ENCODE measurements at places on chromosomes 2 and 18. TPM values are rescaled to one million over a fixed set of nuclear protein-coding genes. Genes with fewer than 3 reads are reported as not detected.

DNA sequence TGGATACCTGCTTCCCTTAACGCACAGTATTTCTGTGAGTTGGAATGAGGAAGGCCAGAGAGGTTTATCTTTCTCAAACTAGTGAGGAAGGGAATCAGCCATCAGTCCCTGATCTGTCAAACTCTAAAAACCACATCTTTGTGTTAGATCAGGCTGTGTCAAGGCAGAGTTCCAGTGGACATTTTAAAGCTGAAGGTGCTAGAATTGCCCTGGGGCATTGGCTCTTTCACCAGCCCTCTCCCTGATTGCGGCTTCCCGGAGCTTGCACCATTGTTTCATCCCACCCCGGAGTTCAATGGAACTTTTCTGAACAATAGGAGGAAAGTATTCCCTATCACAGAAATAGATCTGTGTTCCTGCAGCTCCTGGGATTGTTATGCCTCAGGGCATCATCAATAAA lies 110.2 kb downstream of the RNF144A start:
- DNase-seq, result no peak

DNA sequence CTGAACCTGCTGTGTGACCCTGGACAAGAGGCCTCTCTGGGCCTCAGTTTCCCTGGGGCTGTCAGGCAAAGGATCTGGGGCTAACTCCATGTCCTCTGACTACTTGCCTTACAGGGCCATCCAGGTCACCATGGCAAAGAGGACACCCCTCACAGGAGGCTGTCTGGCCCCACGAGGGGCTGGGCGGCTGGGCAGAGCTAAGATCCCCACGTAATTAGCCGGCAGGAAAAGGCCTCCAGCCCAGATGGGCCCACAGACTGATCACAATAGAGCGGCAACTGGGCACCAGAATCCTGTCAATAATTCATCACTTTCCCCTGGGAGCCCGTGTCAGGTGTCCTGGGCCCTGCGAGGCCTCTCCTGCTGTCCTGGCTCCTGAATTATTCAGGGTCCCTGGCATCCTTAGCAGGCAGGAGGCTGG lies 44.8 kb upstream of the OTOF start:
- DNase-seq, result no peak

USP37 gene
- total RNA-seq, result 25.6 TPM

KCNIP3 gene
- not detected for total RNA-seq

DNA sequence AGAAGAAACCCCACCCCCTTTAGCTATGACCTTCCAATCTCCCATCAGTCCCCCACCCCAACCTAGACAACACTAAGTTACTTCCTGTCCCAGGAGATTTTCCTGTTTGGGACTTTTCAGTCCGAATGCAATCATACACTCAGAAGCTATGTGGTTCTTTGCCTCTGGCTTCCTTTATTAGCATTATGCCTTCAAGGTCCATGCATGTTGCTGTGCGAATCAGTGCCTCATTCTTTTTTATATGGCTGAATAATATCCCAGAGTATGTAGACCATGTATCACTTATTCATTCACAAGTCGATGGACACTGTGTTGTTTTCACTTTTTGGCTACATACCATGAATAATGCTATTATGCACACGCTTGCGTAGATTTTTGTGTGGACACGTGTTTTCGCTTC lies 292.1 kb upstream of the HDAC4 start:
- DNase-seq, result no peak

SERPINB3 gene
- total RNA-seq, result not detected

GRCh38 chr18:36693931-36694620 lies 134.7 kb downstream of the TPGS2 start:
- DNase-seq, result no peak

GRCh38 chr18:3748086-3748485 lies 298.1 kb downstream of the TGIF1 start:
- no peak for DNase-seq

ASB18 gene
- not detected for total RNA-seq

Data from G401 (cell line).